Fibroblast of skin of abdomen (primary cell): ENCODE measurements at places on chromosomes 6 and 20.

GRCh38 chr6:17469006-17469832, 75.8 kb downstream of the CAP2 start:
- DNase-seq, result no peak

- DNase-seq, result no peak
Observed at GRCh38 chr6:138287144-138287955, 69.1 kb upstream of the PBOV1 start.

- peak; percentile 20 for DNase-seq
Observed at GRCh38 chr6:26273673-26274588, 91.1 kb upstream of the BTN3A2 start.

- peak; percentile 62 for DNase-seq
Observed at GRCh38 chr6:149405823-149406765, 6.0 kb downstream of the SUMO4 start.

DNA sequence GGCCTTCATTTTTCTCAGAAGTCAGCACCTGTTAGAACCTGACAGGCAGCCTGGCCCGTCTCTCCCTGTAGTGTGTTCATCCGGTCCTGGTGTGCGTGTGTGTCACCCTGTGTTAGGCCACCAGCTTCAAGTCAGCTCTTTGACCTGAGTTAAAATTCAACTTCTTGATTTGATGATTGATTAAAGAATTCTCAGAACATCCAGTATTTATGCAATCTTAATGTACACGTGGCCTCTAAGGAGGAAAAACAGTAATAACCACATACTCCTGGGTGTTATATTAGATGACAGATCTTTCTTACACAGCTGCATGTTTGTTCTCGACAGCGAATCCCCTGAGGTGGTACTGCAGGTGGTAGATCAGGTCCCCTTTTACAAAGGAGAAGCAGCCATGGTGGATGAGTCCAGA, 19.1 kb upstream of the TMEM217 start:
- no peak for DNase-seq

GRCh38 chr20:23782366-23782983, 31.7 kb upstream of the CST1 start:
- DNase-seq, result no peak

GRCh38 chr6:116316772-116317467, 37.2 kb upstream of the TSPYL1 start:
- no peak for DNase-seq

GRCh38 chr6:32370505-32370904, 1.2 kb downstream of the TSBP1 start:
- no peak for DNase-seq

- DNase-seq, result no peak
Observed at GRCh38 chr6:97438011-97438671, 155.1 kb upstream of the MMS22L start.

DNA sequence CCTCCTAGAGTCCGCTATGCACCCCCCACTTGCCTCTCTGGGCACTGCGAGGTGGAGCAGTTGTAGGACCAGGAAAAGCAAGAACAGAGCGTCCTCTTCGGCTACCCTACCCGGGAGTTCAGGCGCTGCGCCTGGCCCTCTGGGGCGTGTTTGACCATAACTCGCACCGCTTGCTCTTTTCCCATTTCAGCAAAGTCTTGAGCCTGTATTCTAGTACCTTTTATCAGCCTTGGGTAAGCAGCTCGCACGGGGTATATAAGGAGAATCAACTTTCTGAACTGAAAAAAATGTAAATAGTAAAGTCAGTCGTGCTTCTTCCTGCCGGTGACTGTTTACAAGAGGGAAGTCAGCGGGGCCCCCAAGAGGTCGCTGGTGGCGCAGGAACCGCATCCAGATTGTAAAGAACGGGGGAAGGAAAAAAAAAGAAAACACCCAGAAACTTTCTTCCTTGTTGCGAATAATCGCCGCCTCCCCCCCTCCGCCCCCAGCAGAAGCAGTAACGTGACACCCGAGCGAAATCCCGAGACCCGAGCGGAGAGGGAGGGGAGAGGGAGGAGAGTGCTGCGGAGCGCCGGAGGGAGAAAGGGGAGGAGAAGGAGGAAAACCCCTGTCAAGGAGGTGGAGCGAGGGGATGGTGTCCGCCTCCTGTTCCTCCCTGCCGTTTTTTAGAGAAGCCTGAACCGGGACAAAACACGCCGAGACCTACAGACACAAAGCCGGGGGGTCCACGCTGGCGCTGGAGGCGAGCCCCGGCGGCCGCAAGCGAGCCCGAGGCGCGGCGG, at the start of gene UST:
Gene UST, plus strand, starts transcription at position 668 of the 782 bp plus-strand sequence. CDS start 401 bp downstream, outside the sequence.
- DNase-seq, result peak; percentile 97

- DNase-seq, result no peak
Observed at GRCh38 chr6:106022801-106023200, 63.3 kb upstream of the PRDM1 start.

DNA sequence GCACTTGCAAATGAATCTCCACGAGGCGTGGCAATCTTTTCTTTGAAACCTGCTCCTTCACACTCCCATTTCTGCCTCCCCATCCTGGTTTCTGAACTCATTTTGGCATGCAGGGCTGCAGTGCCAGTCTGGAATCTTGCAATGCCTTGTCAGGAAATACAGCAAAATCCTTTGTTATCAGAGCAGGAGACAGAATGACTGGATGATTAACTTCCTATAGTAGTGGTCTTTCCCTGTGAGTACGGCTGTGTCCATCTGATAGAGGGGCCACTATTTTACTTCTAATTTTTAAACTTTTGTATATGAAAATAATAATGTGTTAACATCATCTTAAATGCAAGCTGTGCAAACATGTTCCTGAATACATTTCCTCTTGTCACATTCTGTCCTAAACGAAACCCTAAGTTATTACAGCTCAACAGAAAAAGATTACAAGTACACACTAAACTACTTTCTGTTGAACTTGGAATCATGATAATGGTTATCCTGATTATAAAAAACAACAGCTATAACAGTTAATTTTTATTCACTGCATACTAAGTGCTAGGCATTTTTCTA, 140.2 kb downstream of the KIF13A start:
- DNase-seq, result no peak

GRCh38 chr6:57209030-57209429, 13.1 kb downstream of the RAB23 start:
- DNase-seq, result no peak

GRCh38 chr6:44199883-44200282, 16.8 kb upstream of the MYMX start:
- DNase-seq, result no peak

GRCh38 chr20:62236766-62237513, 1.4 kb upstream of the OSBPL2 start:
- no peak for DNase-seq

GRCh38 chr6:11754625-11755271, 23.9 kb downstream of the ADTRP start:
- peak; percentile 58 for DNase-seq

- DNase-seq, result no peak
Observed at GRCh38 chr20:59004493-59004762, 2.6 kb downstream of the CTSZ start.

DNA sequence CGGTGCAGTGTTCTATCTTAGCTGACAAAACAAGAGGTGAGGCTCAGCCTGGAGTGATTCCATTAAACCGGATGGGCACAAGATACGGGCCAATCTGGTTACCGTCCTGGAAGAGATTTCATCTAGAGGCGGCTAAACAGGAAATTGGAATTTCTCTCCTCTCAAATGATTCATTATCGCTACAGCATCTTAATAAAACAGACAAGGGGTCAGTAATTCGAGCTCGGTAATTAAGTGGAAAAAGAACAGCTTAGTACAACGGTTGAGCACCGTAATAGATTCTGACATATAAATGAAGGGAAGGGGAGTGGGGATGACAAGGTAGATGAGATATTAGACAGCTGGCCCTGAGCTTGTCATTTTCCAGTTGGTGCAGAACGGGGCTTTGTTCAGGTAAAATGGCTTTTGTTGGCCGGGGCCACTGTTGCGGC, 137.2 kb downstream of the EDN3 start:
- DNase-seq, result no peak

DNA sequence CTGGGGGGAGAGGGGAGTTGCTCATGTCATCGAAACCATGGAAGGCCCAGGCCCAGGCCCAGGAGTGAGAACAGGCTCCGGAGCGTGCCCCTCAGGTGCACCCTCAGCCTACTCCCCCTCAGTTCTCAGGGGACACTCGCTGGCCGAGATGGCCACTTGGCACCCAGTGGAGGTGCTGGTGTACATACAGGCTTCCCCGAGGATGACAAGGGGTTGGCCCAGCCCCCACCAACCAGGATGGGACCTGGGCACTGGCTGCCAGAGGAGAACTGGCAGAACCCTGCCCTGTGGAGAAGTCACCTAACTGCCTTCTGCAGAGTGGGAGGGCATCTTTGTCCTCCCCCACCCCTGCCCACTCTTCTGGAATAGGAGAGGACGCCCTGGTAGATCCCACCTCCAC, 9.5 kb downstream of the NKX2-2 start:
- no peak for DNase-seq

DNA sequence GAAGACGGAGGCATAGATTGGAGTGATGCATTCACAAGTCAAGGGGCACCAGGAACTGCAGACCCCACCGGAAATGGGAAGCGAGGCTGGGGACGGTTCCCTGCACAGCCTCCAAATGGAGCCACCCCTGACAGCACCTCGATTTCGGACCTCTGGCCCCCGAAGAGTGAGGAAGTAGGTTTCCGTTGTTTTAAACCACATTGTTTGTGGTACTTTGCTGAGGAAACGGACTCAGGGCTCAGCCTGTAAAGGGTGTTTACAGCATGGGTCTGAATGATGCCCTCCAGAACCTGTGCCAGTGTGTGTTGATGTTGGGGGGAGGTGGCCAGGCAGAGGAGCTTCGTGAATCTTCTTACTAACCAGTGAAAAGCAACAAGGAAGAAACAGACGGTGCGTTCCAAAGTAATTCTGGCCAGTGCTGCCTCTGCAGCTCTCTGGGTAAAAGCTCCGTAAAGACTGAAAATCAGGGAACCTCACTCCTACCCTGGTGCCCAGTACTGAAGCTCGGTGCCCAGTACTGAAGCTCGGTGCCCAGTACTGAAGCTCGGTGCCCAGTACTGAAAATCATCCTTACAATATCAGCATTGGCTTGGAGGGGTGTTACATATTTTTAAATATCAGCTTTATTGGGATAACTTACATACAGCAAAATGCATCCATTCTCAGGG, 30.1 kb upstream of the CCR6 start:
- DNase-seq, result no peak

DNA sequence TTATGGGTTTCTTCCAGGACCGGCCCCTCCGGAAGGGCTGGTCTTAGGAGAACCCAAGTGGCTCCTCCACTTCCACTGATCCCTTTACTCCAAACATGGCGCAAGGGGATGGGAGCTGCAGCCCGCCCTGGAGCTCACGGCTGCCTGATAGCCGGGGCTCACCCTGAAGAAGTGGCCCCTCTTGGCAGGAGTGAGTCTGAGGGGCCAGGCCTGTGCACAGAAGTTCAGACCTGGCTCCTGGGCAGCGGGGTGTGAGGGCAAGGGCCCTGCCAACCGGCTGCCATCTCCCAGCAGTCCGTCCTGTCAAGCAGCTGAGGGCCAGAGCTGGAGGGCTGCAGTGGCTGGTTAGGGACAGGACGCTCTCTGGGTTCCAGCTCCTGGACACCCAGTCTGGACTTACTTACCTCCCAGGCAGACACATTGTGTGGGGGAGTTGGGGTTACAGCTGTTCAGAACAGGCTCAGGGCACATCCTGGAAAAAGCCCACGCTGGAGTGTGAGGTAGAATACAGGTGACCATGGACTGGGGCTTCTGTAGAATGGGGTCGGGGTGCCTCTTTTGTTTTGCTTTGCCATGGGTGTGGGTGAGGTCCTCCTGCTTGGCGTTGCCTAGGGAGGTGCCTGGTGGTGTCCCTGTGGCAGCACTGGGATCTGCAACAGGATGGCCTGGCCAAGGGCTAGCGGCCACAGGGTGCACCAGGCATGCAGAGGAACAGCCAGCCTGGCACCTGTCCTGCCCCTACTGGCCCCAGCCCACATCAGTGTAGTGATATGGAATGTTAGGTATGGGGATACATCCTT, 88.4 kb downstream of the ASXL1 start:
- DNase-seq, result no peak

DNA sequence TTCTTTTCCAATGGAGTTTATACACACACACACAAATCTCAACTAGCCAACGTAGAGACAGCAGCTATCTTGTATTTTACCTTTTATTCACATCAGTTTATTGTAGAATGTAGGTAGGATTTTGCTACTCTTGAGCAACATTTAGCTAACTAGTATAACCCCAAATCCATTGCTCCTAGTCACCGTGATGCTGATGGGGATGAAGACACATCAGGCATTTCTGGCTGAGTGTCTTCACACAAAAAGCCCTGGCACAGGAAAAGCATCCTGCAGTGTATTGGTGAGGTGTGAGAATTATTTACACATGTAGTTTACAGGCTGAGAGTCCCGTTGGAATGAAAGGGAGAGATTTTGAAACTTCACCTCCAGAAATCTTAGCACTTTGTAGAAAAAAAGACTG, 65.9 kb upstream of the FBXL4 start:
- DNase-seq, result peak; percentile 33

- DNase-seq, result no peak
Observed at GRCh38 chr6:114024746-114025145, 53.8 kb upstream of the HDAC2 start.

DNA sequence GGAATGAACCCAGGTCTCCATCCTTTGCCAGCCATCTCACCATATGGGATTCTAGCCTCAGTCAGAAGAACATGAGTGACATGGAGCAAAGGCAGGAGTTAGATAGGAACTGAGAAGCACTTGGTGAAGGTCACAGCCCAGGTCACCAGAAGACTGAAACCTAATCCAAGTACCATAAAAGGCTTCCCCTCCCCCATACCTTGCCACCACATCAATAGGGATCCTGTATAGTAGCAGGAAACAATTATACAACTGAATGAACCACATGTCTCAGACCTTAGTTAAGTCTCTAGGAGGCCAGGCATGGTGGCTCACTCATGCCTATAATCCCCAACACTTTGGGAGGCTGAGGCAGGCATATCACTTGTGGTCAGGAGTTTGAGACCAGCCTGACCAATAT, 49.6 kb downstream of the KIZ start:
- DNase-seq, result no peak

DNA sequence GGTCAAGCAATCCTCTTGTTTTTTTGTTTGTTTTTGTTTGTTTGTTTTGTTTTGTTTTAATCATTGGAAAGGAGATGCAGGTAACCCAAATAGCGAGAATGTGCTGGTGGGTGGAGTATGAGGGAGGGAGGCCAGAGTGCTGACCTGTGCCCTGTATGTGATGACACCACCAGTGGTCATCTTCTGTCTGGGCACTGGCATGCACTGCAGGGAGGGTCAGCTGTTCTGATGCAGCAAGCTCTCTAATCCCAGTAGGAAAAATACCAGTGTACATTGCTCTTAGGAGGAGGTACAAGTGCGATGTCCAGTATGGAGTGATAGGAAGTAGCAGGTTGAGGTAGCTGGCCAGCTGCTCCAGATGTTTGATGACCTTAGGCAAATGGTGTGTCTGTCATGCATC, 2.9 kb upstream of the CST1 start:
- no peak for DNase-seq

- no peak for DNase-seq
Observed at GRCh38 chr20:37915800-37916570, 13.1 kb downstream of the VSTM2L start.

GRCh38 chr6:119256978-119257462, 92.5 kb downstream of the MAN1A1 start:
- no peak for DNase-seq

- no peak for DNase-seq
Observed at GRCh38 chr6:145704143-145704781, 31.1 kb downstream of the EPM2A start.
